ENCODE measurements at places on chromosomes 3 and 15.

- no peak for DNase-seq
Measured at GRCh38 chr15:57551715-57552677, 39.7 kb upstream of the MYZAP start.

- DNase-seq: no peak
Measured at GRCh38 chr15:59360305-59360704, 12.4 kb downstream of the MYO1E start.

DNA sequence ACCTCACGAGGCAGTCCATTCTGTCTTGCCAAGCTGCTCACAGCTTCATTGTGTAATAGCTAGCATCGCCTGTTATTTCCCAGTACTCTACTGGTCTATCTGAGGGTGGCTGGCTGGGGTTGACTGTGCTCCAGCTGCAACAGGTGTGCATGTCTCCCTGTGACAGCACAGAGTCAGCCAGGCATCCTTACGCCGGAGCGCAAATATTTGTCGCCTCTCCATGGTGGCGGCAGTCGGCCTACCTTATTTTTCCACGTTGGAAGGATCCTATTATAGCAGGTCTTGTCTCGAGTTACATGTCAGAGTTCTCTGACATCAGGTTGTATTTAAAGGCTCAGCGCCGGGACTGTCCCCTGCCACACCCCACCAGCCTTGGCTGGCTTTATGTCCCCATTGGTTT lies 307.1 kb downstream of the TLE3 start:
- no peak for DNase-seq

DNA sequence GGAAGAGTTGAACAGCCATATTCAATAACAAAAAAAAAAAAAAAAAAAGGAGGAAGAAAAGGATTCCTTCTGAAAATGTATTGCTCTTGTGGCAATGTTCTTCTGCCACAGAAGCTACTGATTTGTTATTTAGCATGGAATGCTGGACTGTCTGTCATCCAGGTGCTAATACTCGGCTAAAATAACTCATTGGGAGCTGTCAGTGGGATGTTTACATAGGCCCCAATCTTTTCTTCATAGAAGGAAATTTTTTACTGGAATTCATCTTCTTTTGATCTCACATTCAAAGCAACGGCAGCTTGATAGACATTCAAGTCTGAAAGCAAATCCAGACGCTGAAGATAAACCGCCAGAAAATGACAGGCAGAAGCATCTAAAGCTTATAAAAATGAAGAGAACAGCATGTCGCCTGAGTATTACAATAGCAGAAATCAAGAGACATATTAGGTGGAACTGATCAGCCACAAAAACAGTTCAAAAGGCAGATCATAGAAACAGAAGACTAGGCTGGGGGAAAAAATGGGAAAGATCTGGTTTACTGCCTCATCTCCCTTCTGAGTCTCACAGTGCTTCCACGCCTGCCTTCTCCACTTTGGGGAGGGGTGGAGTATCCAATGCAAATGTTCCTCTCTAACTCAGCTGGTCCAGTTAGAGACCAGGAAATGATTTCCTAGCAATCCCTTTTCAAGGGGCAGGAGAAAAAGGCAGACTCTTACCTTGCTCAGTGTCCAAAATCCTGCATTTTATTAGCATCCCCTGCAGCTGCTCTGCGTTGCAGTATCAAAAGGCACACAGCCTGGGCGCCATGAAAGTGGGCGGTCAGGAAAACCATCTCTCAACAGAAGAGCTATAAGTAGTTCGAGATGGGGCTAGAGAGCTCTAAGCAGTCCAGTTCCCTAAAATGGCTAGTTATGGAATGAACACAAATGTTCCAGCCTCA lies 451.9 kb downstream of the FOXP1 start:
- DNase-seq: no peak

- DNase-seq: no peak
Measured at GRCh38 chr3:52430416-52430810, 14.5 kb downstream of the SEMA3G start.

DNA sequence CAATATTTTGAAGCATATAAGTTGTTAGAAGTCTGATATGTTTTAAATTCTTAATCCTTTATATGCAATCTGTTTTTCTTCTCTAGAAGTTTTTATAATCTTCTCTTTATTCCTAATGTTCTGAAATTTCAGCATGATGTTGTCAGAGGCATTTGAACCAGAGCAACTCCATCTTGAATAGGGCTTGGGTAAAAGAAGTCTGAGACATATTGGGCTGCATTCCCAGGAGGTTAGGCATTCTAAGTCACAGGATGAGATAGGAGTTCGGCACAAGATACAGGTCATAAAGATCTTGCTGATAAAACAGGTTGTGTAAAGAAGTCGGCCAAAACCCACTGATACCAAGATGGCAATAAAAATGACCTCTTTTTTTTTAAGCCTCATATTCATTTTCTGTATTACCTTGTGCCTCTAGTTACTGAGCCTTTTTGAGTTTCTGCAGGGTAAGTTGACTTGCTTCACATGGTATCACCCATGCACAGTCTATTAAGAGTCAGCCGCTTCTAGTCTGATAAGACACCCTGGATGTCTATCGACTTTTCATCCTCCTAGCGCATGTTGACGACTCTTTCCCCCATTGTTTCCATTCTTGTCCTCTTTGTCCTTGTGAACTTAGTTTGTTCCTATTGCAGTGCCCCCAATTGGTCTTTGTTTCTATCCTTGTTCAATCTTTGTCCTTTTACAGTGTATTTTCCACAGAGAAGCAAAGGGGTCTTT lies 80.8 kb upstream of the RNU6-1 start:
- no peak for DNase-seq

DNA sequence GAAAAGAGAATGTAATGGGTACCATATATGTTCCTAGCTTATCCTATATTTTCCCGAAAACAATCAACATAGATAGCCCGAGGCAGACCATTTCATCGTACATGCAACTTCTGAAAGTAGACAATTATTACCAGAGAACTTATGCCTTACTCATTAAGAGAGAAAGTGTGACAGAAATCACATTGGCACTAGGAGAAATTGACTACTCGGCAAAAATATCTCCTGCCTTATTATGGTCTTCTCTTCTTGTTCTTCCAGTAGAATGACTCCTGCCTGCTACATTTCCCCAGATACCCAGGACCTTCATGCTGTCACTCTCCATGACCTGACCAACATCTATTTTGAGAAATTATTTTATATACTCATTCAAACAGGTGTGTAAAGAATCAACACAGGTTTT lies 1015.7 kb downstream of the TUSC7 start:
- DNase-seq: no peak

DNA sequence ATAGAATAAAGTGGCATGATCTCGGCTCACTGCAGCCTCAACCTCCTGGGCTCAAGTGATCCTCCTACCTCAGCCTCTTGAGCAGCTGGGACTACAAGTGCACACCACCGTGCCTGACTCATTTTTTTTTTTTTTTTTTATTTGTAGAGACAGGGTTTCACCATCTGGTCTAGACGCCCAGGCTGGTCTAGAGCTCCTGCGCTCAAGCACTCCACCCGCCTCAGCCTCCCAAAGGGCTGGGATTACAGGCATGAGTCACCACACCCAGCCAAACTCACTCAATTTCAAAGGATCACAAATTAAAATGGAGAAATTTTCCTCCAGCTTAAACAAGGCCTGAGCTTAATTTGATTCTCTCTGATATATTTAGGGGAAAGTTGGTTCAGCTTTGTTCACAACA lies 27.3 kb upstream of the NMB start:
- no peak for DNase-seq
